Epithelial cell of proximal tubule (primary cell): ENCODE measurements at places on chromosomes 3 and 15.

DNA sequence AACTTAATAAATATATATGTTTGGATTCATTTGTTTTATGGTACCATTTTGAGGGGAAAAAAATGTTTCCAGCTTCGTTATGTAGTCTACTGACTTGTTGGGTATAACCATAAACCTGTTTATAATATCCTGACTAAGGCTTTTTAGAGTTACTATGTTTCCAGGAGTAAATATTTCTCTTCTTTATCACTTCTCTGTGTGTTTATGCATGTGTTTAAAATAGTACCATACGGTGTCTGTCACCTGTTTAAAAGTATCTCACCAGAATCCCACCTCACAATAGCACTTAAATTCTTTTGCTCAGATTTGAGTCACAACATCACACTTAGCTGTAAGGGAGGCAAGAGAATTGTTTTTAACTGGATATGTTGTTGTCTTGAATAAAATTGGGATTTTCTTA lies 15.1 kb downstream of the LACTB start:
- no peak for DNase-seq

DNA sequence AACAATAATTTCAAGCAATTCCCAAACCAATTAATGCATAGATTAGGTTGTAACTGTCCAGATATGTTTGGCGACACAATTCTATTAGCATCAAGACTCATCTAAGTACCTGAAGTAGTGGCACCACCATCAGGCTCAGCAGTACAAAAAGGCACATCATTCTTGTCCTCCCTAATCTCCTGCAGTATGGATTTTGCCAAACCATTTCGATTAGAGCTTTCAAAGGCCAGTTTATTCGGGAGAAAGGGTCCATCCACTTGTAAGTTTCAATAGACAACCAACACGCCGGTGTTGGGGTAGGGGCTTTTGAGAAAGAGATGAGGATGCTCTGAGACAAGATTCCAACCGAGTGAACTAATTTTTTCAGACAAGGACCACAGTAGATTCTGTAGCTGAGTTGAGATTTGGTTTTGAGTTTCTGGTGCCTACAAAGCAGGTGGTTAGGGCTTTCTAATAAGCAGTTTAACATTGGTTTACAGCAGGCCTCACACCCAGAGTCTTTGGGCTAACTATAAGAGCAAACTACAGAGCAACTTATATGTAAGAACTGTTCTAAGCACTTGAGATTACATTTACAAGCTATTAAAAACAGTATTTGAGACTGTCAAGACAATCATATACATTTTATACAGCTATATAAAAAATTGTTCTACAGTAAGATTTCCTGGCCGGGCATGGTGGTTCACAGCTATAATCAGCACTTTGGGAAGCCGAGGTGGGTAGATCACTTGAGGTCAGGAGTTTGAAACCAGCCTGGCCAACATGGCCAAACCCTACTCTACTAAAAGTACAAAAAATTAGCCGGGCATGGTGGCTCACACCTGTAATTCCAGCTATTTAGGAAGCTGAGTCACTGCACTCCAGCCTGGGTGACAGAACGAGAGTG lies 4.5 kb downstream of the RPL22L1 start:
- no peak for DNase-seq

DNA sequence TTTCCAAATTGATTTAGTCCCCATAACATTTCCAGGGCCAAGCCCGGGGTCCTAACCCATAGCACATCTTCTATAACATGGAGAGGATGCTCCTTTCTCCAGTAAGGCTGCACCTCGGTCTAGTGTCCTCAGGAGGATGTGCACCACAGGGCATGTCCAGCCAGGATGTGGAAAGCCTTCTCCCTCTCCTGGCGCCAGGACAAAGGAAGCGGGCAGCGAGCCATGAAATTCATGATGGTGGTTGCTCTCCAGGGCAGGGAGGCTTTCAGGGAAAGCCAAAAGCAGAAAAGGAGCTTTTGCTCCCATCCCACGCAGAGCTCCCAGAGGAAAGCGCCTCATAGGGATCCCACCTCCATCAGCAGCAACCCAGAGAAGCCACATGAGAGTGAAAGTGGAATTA lies 220.0 kb downstream of the ADAMTSL3 start:
- DNase-seq: no peak

GRCh38 chr3:197398286-197398878 lies 100.0 kb upstream of the DLG1 start:
- peak; percentile 45 for DNase-seq

GRCh38 chr15:97081666-97082226 lies 751.2 kb downstream of the NR2F2 start:
- peak; percentile 2 for DNase-seq

- DNase-seq: no peak
These were observed at the start of gene C3orf52 for GRCh38 chr3:112086076-112086854. Gene C3orf52, plus strand, starts transcription at chr3:112086389. Its CDS starts 19 bp downstream, at chr3:112086408.

GRCh38 chr3:144868506-144868905 lies 896.9 kb downstream of the DIPK2A start:
- DNase-seq: no peak

DNA sequence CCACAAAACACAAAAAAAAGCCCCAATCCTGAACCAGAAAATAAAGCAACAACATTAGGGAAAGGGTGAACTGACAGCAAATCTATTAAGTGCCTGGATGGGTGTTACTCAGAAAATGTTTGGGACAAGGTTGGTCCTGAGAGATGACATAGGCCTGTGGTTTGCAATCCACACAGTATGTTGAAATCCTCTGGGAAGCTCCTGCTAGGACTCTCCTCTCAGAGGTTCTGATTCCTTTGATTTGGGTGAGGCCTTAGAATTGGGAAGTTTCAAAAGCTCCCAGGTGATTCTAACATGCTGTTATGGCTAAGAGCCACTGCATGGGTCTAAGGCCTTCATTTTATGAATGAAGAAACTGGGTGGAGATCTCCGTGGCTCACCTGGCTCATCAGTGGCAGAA lies 18.4 kb downstream of the CLDN1 start:
- no peak for DNase-seq

DNA sequence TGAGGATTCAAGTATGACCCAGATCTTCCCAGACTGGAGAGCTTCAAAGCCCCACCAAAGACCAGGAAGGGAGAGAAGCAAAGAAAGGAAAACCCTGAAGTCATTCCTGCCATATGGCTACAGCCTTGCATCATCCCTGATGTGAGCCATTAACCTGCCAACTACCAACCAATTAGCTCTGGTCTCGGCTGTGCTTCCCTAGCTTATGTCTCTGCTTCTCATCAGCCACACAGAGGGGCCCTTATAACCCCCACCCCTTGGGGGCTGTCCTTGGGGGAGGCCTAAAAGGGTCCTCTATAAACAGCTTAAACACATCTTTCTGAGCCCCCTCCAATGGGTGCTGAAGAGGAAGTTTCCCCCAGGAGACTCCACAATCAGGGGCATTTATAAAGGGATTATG lies 52.8 kb downstream of the NOX5 start:
- no peak for DNase-seq

- no peak for DNase-seq
These were observed 30.1 kb downstream of the SUCNR1 start for GRCh38 chr3:151903501-151903991.

DNA sequence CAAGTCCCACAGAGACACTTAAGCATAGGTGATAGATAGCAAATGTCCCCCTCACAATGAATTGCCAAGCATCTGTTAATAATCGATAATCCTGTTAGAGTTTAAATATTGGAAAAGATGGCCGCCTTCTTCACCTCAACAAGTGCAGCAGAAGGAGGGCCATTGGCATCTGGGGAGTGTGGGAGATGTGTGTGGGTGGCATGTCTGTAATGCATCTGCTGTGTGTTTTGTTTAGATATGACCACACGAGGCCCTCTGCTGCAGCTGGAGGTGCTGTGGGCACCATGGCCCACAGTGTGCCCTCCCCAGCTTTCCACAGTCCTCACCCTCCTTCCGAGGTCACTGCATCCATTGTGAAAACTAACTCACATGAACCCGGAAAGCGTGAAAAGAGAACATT lies 12.9 kb downstream of the MKRN2 start:
- no peak for DNase-seq

DNA sequence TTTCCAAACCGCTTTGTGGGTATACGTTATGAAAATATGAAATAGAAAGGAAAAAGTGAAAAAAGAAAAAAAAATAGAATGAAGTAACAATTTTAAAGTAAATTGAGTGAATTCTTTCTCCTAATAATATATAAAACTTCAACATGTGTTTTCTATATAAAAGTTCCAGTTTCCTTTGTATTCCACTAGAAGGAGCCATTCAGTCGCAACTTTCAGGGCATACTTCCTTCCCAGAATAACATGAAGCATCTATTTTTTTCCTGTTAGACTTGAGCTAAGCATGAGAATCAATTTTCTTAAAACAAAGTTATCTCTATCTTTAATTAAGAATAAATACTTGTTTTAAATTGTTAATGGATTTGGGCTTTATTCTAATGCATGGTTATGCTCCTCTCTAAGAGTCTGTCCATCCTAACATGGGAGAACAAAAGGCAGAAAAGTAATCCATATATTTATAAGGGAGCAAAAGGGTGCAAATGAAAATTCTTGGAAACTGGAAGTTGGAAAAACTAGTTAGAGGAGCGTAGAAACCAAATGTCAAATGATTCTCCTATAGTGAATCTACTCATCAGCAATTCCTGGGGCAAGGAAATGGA lies 16.0 kb upstream of the VGLL3 start:
- DNase-seq: no peak

DNA sequence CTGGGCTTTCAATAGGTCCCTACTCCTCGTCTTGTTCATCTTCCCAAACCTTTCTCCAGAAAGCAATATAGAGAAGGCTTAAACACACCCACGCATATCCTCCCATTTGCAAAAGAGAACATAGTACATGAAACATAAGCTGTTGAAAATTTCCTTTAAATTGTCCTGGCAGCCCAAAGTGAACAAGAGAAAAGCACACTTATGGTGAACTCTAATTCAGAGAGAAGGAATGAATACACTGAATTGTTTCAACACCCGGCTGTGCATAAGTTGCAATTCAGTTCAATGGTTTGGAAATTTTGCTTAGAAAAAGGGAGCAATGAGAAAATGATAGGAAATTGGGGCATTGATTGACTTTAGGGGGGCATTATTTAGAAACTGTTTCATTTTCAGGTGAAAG lies 202.6 kb downstream of the TIGIT start:
- no peak for DNase-seq

- no peak for DNase-seq
These were observed 74.9 kb downstream of the PIK3R4 start for GRCh38 chr3:130671545-130672312.

GRCh38 chr3:38834110-38834509 lies 18.1 kb upstream of the SCN10A start:
- no peak for DNase-seq

DNA sequence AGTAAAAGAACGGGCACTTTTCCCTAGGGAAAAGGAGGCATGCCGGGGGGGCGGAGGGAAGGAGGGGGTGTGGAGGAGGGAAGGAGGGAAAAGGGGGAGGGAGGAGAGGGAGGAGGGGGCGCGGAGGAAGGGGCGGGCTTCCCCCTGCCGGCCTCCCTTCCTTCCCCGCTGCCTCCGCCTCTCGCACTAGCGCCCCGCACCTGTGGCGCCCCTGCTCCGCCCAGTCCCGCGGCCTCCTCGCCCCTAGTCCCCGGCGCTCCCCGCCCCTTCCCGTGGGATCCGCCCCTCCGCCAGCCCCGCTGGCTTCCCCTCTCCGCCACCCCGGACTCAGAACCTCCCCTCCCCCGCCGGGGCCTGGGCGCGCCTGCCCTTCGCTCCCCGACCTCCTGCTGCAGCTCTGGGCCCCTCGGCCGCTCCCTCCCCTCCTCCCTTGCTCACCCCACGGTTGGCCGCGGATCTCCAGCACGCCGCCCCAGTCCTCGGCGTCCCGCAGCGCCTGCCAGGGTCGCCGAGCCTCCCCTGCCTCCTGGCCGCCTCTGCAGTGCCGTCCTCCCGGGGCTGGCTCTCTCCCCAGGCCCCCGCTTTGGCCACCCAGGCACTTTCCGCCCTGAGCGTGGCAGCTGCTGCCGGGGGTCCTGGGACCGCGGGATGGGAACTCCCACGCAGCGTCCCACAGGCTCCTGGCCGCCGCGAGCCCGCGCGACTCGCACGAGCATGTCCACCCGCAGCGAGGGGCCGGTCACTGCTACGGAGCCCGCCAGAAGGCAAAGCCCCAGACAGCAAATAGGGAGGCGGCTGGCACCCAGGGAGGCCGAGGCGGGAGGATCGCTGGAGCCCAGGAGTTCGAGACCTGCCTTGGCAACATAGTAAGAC lies 147.4 kb downstream of the TJP1 start:
- no peak for DNase-seq

- DNase-seq: no peak
These were observed 188.1 kb upstream of the TSC22D2 start for GRCh38 chr3:150220041-150220440.

DNA sequence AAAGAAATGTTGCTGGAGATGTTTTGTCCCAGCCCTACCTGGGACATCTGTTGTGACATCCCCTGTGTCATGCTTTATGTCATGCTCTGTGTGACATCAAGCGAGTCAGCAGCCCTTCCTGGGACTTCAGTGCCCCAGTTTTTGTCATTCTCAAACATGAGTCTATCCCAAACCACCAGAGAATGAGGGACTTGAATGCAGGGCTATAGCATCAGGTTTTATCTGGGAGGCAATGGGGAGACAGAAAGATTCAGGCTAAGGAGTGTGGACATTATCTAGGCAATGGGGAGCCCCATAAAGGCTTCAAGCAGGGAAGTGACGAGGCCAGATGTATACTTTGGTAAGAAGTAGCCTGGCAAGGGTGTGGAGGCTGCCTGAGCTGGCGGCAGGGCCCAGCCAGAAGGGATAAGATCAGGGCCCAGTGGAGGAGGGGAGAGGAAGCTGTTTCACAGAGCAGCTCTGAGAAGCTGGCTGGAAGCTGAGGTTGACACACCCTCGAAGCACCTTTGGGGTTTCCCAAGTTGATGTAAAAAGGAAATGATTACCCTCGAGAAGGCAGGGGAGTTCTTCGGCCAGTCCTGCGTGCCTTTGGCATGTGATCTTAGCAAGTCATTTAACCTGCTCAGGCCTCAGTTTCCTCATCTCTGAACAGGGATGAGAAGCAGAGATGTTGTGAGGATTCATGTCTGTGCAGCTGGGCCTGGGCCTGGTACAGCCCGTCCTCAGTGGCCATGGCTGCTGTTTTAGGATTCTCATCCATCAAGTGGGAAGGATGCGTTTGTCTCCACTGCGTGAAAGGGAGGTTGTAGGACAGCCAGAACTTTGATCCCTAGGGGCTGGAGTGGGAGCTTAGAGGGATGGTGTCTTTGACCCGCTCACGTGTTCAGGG lies 34.3 kb downstream of the IRAK2 start:
- DNase-seq: peak; percentile 88

DNA sequence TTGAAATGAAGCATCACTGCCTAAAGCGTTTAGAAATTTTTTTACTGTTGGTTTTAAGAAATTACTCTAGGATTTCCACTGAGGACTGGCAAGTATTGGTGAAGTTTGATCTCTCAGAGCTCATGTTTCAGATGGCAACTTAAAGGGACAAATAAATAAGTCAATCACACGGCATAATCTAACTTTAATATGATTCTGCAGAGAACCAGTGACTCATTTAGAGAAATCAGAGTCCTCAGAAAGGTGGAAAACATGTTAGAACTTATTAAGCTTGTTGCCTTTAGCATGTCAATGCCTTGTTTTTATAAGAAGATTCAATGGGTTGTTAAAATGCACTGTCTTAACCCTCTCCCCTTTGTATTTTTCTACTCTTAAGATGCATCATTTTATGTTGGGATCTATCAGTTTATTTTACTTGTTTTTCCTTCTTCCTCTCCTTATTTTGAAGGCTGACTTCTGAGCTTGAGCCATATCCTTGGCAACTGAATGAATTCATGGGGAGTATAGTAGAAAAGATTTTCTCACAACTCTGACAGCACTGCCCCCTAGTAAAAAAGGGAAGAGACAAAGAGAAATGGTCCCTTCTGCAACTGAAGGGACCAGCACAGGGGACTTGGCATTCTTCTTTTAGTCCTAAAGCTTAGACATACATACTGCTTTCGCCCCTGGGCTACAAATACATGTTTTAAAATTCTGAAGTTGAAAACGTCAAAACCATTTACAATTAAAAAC lies 431.2 kb downstream of the LPP start:
- DNase-seq: no peak
